ENCODE measurements at places on chromosomes 11 and 22.

GRCh38 chr22:43060183-43060582 lies 29.0 kb downstream of the TTLL1 start:
- peak; percentile 5 for DNase-seq

DNA sequence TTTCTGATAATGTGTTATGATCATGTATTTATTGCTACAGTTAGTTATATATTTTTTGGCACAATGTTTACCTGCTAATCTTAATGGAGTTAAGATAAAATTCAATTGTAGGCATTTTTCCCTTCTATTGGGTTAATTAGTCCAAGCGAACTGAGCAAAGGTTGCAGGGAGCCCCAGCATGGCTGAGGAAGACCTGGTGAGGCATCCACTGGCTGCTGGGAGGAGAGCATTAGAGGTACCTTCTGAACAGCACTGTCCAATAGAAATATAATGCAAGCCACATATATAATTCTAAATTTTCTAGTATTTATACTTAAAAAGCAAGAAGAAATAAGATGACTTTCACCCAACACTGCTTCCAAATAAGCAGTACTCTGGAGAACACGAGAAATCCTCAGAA lies 689 bp upstream of the TMEM126A start:
- no peak for DNase-seq

GRCh38 chr11:4611986-4612385 lies 4.0 kb upstream of the TRIM68 start:
- DNase-seq, result no peak

- no peak for DNase-seq
These were observed 281.6 kb downstream of the TBC1D22A start for GRCh38 chr22:47043835-47044721.

GRCh38 chr22:42553475-42554361 lies at the start of gene SERHL2:
SERHL2 (plus strand) TSS chr22:42553956; CDS start chr22:42554021, 65 bp downstream.
- DNase-seq, result peak; percentile 68

GRCh38 chr11:61327669-61328071 lies 5.2 kb downstream of the DDB1 start:
- DNase-seq, result no peak

GRCh38 chr22:40525250-40525884 lies 111.2 kb downstream of the MRTFA start:
- peak; percentile 65 for DNase-seq

GRCh38 chr11:29023761-29024160 lies 915.6 kb downstream of the METTL15 start:
- no peak for DNase-seq

- no peak for DNase-seq
These were observed 482.8 kb upstream of the CHORDC1 start for GRCh38 chr11:90705661-90706060.

DNA sequence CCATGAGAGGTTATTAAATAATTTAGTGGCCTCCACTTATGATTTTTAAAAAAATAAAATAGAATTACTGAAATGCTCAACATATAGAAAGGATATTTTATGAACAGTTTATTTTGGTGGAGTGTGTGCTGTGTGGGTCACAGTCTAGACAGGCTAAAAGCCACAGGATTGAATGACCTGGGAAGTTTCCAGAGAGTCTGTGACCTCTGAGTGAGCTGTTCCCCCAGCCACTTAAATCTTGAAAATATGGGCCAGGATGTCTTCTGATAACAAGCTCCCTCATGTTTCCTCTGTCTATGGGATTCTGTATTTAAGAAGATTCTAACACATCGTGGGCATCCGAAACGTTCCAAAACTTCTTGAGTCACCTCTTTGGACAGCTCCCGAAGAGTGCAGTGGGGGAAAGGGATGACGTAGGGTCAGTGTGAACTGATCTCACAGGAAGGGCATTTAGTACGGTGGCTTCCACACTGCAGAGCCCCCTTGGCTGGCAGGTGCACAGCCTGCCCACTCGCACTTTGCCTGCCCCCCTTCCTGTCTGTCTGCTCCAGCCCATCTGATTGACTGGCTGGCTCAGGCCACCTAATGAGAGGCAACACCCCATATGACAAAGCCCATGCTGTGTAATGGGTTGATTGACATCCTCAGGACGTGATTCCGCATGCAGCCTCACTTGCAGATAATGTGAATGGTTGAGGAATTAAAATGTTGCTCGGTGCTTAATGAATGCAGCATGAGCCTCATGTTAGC lies 97.4 kb downstream of the NTM start:
- no peak for DNase-seq

- no peak for DNase-seq
These were observed 1176.4 kb downstream of the BRD1 start for GRCh38 chr22:48651036-48651890.

DNA sequence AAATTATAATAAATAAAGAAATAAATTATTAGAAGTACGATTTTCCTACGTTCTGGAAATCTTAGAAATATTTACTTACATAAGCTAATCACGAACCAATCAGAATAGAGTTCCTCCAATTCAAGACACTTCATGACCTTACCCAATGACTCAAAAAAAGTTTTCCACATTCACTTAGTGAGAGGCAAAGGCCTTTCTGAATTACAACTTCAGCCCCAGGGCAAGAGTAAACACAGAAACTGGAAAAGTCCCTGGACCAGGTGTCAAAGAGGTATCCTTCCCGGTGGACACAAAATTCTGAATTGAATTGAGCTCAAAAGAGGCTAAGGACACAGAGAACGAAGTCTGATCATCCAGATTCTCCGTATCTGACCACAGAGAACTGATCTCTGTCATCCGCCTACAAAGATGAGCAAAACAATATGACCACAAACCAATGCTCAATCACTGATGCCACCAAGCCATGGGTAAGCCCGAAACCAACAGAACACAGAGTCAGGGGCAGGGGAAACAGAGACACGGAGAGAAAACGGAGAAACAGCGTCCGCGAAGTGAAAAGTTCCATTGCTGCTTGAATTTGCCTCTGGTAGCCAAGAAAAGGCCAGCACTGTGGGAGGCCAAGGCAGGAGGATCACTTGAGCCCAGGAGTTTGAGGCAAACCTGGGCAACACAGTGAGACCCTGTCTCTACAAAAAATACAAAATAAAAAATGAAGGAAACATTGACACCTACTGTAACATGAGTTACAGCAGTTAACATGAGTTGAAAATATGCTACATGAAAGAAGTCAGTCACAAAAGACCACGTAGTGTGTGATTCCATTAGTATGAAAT lies 6.8 kb downstream of the BID start:
- peak; percentile 24 for DNase-seq

- DNase-seq, result no peak
These were observed at the start of gene C1QTNF5 for GRCh38 chr11:119340335-119341221. C1QTNF5 (minus strand) TSS chr11:119340883; CDS start chr11:119340397, 486 bp downstream.

GRCh38 chr11:130037058-130037457 lies 32.6 kb upstream of the APLP2 start:
- DNase-seq, result no peak

GRCh38 chr22:50150161-50151129 lies 20.1 kb upstream of the PANX2 start:
- DNase-seq, result no peak

DNA sequence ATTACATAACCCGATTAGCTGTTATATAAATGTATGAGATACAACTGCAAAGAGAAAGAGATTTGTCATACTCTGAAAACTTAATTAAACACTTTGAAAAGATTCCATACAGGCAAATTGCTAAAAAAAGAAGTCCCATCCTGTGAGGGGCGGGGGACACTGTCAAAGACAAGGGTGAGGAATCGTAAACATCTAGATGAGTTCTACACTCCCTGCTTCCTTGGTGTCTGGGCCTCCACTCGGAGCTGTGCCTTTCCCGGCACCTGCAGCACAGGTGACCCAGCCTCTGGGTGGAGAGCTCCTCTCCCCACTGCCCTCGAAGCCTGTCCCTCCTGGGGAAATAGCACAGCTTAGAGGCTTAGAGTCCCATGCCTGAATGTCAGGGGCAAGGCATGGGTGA lies 69.2 kb upstream of the CRYBB3 start:
- DNase-seq, result no peak

- no peak for DNase-seq
These were observed 3.7 kb upstream of the FGF3 start for GRCh38 chr11:69822676-69823494.

GRCh38 chr22:47153854-47154525 lies 391.5 kb downstream of the TBC1D22A start:
- no peak for DNase-seq

DNA sequence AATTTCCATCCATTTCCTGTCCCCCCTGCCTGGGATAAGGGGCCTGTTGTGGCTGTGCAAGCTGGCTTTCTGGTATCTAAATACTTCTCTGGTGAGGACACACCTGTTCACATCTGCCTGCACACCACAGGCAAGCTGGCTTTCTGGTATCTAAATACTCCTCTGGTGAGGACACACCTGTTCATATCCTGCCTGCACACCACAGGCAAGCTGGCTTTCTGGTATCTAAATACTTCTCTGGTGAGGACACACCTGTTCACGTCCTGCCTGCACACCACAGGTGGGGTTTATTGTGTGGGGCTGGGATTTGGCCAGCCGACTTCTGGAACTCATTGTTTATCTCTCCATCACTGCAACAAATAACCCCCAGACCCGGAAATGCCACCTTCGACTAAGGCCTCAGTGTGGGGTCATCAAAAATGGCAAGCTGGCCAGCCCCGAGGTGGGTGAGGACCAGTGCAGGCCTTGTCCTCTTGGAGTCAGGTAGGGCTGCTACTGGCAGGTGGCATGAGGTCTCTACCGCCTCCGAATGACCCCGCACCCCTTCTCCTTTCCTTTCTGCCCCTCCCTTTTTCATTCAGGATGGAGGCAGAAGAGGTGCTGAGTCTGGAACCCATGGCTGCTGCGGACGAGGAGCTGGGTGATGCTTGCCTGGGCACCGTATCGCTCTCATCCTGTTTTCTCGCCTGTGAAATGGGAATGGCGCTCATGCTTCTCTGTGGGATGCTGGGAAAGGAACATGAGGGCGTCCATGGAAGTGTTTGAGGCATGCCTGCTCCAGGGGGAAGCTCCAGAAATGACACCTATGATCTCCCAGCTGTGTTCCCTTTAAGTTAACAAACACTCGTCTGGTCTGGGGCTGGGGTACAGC lies 43.5 kb upstream of the MYEOV start:
- no peak for DNase-seq

- DNase-seq, result no peak
These were observed 131.1 kb downstream of the RASSF10 start for GRCh38 chr11:13140028-13140870.

GRCh38 chr11:120043328-120043945 lies 94.5 kb downstream of the TRIM29 start:
- DNase-seq, result no peak

DNA sequence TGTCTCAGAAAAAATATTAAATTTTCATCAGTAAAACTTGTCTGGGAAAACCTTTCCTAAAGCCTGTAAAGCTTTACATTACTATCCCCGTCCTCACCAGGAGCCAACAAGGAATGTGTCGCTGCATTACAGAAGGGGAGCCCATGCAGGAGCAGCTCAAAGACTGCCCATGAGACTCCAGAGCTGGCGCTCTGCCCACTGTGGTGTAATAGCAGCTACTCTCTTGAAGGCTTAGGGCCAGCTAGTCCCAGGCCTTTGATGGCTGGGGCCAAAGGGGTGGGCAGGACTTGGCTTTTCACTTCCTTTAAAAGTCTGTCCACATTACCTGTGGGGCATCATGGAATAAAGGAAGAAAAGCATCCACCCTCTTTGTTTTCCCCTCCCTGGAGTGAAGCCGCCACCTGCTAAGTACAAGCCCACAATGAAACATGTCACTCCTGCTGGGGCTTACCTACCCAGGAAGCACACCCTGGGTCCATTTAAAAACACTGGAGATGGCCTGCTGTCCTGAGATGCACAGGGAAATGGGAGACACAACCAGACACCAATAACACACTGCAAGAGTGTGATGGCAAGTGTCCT lies 150.7 kb downstream of the ADAMTS15 start:
- DNase-seq, result no peak

- DNase-seq, result no peak
These were observed 352 bp downstream of the C22orf23 start for GRCh38 chr22:37953062-37953436.

- no peak for DNase-seq
These were observed 75.7 kb upstream of the TTC12 start for GRCh38 chr11:113238721-113239120.

GRCh38 chr11:103266167-103266831 lies 157.1 kb downstream of the DYNC2H1 start:
- no peak for DNase-seq
